ENCODE measurements at places on chromosomes 5 and 9. TPM values are rescaled to one million over a fixed set of nuclear protein-coding genes. Genes with fewer than 3 reads are reported as not detected.

Gene FOCAD
- total RNA-seq = 28.8 TPM

Gene OLFM1
- total RNA-seq = 13.9 TPM

Gene PPWD1
- 17.6 TPM for total RNA-seq

GRCh38 chr5:133247881-133248624 lies 196.2 kb downstream of the HSPA4 start:
- peak; percentile 39 for DNase-seq

GRCh38 chr9:100602342-100602801 lies 24.5 kb downstream of the CAVIN4 start:
- no peak for DNase-seq

DNA sequence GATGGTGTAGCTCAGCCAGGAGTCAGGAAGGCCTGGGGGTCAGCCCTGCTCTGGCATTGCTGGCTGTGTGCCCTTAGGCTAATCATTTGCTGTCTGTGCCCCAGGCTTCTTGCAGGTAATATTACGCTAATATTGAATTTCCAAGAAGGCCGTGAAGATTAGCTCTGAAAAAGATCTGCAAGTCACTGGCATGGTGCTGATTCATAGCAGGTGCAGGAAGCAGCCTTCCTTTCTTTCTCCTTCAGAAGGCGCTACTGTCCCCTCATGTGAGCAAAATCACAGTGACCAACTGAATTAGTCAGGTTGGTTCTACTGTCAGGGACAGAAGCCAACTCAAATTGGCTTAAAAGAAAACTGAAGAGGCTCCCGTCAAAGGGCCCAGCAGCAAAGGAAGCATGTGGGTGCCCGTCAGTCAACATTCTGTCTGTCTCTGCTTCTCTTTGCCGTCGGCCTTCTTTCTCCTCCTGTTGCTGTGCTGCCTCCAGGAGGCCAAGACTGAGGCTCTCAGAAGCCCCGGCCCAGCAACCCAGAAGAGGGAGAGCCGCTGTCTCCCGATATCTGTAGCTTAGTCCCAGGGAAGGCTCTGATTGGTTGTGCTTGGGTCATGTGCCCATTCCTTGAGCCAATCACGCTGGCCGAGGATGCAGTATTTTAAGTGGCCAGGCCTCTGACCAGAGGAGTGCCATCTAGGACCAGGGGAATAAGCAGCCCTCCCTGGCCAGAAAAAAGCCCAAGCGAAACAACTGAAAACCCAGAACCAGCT lies 67.8 kb upstream of the NEURL1B start:
- DNase-seq = no peak

- no peak for DNase-seq
These were observed 25.7 kb upstream of the EEIG1 start for GRCh38 chr9:128006332-128006996.
